ENCODE measurements at places on chromosomes 16 and 17. TPM values are rescaled to one million over a fixed set of nuclear protein-coding genes. Genes with fewer than 3 reads are reported as not detected.

GRCh38 chr16:8605554-8605953, 15.2 kb upstream of the TMEM114 start:
- DNase-seq = no peak

DNA sequence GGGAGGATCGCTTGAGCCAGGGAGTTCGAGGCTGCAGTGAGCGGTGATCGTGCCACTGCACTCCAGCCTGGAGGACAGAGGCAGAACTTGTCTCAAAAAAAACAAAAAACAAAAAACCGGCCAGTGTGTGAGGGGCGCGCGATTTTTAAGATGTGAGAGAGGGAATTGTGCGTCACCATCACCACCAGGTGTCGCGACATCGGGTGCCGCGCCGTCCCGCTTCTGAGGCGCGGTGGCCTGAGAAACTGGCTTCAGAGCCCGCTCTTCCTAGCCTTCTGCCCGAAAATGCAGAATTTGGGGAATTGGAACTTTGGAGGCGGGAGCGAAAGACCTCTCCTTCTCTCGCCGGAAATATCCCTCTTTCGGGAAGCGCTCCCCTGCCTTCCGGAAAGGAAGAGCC, 524.8 kb downstream of the KCNJ18 start:
- no peak for DNase-seq

DNA sequence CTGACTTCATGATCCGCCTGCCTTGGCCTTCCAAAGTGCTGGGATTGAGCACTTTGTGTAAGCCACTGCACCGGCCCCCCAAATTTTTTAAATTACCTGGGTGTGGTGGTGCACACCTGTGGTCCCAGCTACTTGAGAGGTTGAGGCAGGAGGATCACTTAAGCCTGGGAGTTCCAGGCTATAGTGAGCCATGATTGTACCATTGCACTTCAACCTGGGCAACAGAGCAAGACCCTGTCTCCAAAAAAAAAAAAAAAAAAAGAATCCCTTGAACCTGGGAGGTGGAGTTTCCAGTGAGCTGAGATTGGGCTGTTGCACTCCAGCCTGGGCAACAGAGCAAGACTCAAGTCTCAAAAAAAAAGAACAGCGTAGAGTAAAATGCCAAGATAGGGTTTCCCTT, 15.2 kb downstream of the ZNF276 start:
- no peak for DNase-seq

- DNase-seq = no peak
These were observed 9.2 kb upstream of the CCNF start for GRCh38 chr16:2420035-2420434.

GRCh38 chr16:9392956-9393355, 301.5 kb downstream of the HAPSTR1 start:
- DNase-seq = no peak

DNA sequence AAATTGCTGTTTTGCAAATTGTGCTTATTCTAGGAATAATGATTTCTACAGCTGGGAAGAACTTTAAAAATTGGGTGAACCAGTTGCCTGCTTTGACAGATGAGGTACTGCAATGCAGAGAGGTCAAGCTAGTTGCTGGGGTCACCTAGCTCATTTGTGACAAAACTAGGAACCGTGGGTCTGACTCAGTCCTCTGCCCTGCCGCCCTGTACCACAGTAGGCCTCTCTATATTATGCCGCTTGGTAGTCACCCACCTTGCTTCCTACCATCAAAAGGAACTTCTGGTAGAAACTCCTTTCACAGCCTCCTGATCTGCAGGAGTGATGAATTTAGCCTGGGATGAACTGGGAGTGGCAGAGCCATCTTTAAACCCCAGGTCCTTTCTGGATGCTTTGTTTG, 105.7 kb downstream of the PITPNC1 start:
- DNase-seq = no peak

DNA sequence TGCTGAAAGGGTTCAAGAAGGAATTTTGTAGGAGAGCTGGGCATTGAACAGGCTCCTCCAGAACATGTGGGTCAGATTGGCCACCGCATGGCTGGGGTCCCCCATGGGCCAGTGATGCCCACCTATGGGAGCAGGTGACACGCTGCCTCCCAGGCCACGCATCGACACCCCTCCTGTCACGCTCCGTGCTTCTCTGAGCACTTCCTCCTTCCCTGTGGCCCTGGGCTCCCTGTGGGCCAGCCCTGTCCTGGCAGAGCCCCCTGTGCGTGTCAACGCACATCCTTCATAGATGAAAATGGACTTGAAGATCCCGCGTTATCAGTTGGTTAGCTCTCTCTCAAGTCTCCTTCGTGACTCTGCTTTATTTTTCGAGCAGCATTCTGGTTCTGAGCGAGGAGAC, 160.3 kb downstream of the RPTOR start:
- no peak for DNase-seq

DNA sequence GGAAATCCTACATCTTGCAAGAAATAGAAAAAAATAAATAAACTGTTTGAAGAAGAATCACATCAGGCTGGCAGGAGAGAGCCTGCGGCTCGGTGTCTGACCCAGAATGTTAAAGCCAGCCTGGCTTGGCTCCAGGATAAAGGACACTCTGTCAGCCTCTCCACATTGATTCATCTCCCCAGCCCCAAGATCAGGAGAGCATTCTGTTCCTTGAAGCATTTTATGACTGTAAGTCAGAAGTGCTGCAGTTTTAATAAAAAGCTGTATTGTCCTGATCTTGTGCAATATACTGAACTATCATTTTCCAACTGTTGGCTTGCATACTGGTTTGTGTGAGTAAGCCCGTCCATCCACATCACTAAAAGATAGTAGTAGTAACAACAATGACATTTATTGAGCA, 426.6 kb downstream of the HAPSTR1 start:
- no peak for DNase-seq

DNA sequence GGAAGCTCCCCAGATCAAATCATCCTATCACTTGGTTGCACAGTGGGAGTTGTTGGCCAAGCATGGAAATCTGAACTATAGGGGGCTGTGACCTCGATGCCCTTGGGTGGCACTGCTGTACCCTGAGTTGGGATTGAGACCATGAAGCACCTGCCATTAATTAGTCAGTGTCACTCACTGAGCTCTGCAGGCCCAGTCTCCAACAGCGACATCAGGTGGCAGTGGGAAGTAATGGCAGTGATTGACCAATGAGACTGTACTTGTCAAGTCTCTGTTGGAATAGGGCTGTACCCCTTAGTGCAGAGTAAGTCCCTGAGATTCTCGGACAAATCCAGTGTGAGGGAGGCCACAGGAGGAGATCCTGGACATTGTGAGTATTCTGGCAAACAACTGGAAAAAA, 118.0 kb upstream of the RPL38 start:
- DNase-seq = no peak

GRCh38 chr17:66562119-66562518, 259.7 kb downstream of the PRKCA start:
- no peak for DNase-seq

GRCh38 chr16:69555437-69555836, 10.3 kb upstream of the NFAT5 start:
- DNase-seq = no peak

DNA sequence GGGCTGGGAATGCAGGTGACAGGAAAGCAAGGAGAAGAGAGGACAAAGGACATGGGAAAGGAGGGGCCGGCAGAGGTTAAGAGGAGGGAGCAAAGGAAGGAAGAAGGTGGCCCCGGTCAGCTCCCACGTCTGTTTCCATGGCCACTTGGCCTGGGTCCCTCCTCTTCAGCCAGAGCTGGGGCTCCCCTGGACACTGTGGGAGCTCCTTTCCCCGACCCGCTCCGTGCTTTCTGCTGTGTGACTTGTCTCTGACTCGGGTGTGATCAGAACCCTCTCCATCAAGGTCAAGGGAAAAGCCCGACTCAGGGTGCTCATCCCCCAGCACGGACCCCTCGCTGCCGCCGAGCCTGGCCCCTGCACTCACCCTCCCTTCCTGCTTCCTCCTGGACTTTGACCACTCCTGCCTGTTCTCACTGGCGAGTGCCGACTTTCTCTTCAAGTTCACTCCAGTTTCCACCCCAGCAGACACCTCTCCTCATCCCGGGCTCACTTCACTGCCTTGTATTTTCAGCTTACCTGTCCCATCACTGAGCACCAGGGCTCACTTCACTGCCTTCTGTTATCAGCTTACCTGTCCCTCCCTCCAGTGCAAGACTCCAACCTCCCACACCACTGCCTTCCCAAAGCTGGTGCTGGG, 61.2 kb downstream of the MEAK7 start:
- no peak for DNase-seq

DNA sequence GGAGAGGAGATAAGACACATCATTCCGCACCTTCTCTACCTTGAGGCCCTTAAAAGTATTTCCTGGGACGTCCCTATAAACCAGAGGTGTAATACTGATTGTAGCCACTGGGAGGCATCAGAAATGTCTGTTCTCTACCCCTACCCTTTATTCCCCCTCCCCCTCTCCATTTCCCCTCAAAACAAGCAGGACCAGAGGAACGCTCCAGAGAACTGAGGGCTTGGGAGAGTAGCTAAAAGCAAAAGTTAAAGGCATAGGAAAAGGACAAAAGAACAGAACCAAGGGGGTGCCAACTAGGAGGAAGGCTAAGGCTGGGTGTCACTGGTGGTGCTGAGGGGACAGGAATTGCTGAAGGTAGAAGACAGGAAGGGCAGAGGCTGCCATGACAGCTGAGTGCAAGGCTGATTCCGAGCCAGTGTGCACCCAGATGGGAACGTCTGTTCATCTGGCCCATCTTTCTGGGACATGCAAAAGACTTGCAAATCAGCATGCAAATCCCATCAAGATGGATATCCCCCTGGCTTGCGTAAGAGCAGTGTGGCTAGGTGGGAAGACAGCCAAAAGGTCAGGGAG, 6.7 kb downstream of the CAMTA2 start:
- DNase-seq = peak; percentile 84

DNA sequence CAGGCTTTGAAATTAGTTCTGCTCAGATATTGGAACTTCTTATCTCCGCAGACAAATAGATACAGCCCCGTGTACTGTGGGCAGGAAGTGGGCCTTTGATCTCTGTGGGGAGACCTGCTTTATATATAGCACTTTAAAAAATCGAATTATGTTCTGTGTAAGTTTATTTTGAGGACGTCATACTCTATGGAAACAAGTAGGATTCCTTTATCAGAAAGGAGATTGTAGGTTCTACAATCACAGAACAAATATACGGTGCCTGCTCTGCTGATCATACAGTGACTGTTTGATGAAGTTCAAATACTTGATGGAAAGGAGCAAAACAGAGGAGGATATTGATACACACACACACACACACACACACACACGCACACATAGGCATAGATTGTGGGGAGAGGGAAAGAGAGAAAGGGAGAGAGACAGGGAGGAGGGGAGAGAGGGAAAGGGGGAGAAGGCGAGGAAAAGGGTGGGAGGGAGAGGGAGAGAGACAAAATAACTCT, 14.7 kb upstream of the TMEM220 start:
- DNase-seq = peak; percentile 56

DNA sequence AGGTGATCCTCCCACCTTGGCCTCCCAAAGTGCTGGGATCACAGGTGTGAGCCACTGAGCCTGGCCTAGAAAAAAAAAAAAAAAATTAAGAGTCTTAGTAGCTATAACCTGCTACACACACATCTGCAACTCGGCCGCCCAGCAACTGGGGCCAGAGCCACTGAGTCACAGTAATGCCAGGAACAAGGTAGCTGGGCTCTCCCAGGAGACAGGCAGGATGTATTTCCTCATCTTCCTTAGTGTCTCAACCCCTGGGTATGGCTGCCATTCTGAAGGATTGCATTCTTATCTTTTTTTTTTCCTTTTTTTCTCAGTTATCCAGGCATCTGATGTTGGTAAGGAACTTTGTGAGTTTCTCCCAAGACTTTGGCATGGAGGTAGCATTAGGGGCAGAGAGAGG, 7.1 kb upstream of the PSMD3 start:
- no peak for DNase-seq

GRCh38 chr16:70370924-70371323, 24.2 kb downstream of the DDX19A start:
- DNase-seq = no peak

GRCh38 chr17:72121164-72122009, 567 bp downstream of the SOX9 start:
- DNase-seq = no peak

- DNase-seq = no peak
These were observed 673.8 kb downstream of the WWOX start for GRCh38 chr16:78773291-78773702.

DNA sequence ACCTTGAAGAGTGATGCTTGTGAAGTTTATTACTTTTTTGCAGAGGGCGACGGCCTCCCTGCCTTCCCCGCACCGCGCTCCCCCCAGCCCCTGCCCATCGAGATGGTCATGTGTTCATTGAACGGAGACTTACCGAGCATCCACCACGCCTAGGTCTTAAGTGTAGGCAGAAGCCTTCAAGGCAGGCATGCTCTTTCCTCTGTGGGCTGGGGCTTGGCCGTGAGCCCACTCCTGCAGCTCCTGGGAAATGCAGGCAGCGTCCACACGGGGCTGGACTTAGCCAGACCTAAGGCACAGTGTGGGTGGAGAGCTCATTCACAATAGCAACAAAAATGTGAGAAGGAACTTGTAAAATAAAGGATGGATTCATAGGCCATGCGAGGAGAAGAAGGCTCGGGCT, 19.2 kb downstream of the RNF213 start:
- no peak for DNase-seq

DNA sequence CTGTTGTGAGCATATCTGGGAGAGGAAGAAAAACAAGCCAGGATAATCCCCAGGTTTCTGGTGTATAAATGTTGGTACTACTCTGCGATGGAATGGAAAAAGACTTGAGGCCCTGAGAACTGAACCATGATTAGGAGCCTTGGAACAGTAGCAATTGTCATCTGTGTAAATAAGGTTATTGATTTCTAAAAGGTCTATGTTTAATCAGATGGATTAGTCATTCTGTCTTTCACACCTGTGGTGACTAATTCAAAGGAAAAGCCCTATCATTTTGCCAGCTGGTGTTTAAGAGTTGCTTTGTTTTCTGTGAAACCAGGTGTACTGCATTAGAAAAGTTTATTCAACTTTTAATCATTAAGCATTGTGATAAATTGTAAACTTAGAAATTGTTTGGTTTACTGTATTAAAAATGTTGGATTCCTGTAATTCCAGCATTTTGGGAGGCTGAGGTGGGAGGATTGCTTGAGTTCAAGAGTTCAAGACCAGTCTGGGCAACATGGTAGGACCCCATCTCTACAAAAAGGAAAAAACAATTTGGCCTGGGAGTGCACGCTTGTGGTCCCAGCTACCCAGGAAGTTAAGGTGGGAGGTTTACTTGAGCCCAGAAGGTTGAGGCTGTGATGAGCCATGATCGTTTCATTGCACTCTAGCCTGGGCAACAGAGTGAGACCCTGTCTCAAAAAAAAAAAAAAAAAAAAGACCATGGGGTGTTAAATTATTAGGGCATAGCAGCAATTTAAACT, 29.0 kb upstream of the KPNB1 start:
- no peak for DNase-seq

- DNase-seq = no peak
These were observed 72.7 kb downstream of the PRKCA start for GRCh38 chr17:66375121-66375520.

HOXB2 gene
- 19.1 TPM for total RNA-seq

VPS35 gene
- total RNA-seq = 34.1 TPM

EXOC3L1 gene
- total RNA-seq = 0.86 TPM

SLC52A1 gene
- 0.22 TPM for total RNA-seq

FNDC8 gene
- total RNA-seq = not detected

C16orf54 gene
- 89.4 TPM for total RNA-seq
